ENCODE measurements at places on chromosomes 16 and 17. TPM values are rescaled to one million over a fixed set of nuclear protein-coding genes. Genes with fewer than 3 reads are reported as not detected.

DNA sequence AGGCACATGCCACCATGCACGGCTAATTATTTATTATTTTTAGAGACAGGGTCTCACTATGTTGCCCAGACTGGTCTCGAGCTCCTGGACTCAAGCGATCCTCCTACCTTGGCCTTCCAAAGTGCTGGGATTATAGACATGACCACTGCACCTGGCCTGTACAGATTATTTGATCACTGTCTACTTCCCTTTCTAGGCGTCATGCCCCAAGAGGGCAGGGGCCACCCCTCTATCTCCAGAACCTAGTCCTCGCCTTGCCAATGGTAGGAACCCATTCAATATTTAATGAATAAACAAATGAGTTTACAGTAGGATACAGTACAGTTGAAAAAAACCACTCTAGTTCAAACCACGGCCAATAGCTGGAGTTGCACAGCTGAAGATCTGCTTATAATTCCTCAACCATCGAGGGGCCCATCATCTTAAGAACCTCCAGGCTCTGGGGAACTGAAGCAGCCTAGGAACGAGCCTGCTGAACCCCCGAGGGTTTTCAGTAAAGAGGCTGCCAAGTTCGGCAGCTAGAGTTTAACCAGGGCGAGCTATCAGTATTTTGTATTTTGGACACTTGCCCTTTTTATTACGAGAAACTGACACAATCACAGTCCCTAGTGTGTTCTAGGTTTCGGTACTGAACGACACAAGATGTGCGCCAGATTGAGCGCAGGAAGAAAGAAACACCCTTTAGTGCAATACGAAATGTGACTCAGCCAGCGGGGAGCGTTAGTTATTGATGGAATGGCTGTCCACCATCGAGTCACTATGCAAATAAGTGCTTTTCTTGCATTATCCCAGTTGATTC, 14.6 kb downstream of the ADCY9 start:
- peak; percentile 58 for DNase-seq

GRCh38 chr17:82022310-82022980, at the start of gene CENPX:
CENPX (minus strand) TSS chr17:82022878; CDS start chr17:82022861, 17 bp downstream.
- no peak for DNase-seq

DNA sequence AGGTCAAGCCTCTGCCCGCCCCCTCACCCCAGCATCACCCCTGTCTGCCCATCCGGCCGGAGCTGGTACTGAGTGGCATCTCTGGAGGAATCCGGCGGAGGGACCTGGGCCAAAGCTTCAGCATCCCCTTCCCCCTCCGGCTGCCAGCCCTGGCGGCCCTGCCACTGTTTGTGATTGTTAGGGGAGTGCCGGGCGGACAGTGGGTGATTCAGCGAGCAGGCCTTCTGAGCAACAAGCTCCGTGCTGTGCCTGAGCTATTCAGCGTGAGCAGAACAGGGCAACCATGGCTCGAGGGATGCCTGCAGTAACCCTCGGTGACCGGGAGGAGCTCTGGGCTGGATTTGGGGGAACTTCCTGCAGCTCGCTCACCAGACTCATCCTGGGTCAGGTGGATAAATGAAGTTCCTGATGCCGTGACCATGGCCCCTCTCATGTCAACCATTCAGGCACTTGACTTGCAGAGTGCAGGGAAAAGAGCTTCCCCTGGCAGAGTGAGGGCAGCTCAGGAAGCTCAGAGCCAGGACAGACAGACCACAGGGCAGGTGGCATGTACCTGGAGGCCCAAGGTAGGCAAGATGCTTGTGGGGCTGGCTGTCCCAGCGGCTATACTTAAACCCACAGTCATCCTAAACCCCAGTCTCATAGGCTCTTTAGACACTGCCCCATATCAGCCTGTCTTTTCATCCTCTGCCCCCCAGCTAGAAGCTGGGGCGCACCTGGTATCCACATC, 24.3 kb upstream of the MLKL start:
- no peak for DNase-seq

GRCh38 chr17:3002538-3003295, 60.7 kb downstream of the OR1D5 start:
- peak; percentile 72 for DNase-seq

GRCh38 chr17:12727881-12728280, 61.4 kb upstream of the ARHGAP44 start:
- no peak for DNase-seq

- DNase-seq = peak; percentile 88
Observed at GRCh38 chr16:75420987-75421819, 12.1 kb downstream of the CFDP1 start.

GRCh38 chr16:84928679-84929420, 82.5 kb downstream of the ZDHHC7 start:
- peak; percentile 96 for DNase-seq

DNA sequence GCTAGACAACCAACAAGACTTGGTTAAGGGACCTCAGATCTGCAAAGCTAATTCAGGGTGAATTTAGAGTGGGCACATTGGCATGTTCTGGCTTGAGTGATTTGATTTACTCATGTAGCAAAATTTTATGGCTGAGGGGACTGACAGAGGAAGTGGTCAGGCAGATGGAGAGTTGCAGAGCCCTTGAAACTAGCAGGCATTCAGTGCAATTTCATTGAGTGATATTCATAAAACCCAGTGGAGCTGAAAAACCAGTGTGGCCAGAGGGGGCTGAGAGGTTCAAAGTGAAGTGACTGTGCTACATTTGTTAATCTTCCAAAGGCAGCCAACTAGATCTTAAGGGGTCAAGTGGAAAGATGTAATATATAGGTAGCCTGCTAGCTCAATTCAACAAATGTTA, 2.2 kb upstream of the TMEM94 start:
- DNase-seq = no peak

DNA sequence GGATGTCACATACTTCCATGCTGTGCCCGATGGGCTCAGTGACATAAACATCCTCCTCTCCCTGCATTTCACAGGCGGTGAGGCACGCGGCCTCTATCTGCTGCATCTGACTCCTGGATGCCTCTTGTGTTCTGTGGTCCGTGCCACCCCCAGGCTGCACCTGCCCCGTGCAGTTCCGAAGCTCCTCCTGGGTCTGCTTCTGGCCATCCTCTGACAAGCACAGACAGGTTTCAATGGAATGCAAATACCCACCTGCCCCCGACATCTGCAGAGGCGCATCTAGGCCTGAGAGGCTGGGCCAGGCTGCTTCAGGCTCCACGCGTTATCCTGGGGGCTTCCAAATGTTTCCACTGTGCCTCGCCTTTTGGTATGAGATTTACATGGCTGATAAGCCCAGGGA, 46.3 kb upstream of the DNAH17 start:
- no peak for DNase-seq

- DNase-seq = peak; percentile 37
Observed at GRCh38 chr17:66713533-66714042, 121.3 kb upstream of the CACNG5 start.

- DNase-seq = no peak
Observed at GRCh38 chr17:21482189-21482865, 106.2 kb downstream of the KCNJ12 start.

The PRSS33 gene
- total RNA-seq = not detected

The KRTAP2-3 gene
- not detected for total RNA-seq

The CCL5 gene
- 3.2 TPM for total RNA-seq

The TEKT3 gene
- total RNA-seq = 0.38 TPM

The LRRC36 gene
- not detected for total RNA-seq

The SLC22A31 gene
- total RNA-seq = 4.5 TPM

The ZPBP2 gene
- total RNA-seq = not detected
